Glutamatergic neuron (in vitro differentiated cells): ENCODE measurements at places on chromosomes 7 and 10.

DNA sequence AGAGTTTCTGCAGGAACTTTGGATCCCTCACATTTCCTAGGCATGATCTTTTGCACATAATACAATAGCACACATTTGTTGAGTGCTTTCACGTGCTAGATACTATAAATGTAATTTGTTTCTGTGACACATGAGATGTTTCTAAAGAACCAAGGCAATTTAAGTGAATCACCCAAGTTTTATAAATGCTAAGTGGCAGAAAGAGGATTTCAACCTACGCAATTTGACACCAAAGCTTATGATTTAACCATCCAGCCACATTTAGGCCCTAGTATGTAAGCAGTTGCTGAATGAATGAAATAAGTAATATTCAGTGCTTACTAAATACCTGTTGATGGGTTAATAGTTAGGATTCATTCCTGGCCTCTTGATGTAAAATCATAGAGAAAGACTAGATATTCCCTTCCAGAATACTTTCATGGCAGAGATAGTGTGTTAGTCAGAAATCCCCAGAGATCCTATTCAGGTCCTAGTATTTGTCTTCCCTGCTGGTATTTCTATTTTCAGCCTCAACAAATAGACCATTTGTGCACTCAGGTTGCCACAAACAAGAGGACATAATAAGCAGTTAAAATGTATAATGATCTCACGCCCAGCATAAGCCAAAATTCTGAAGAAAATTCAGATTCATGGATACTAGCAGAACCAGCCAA, 572.6 kb downstream of the IPMK start:
- DNase-seq, result no peak

DNA sequence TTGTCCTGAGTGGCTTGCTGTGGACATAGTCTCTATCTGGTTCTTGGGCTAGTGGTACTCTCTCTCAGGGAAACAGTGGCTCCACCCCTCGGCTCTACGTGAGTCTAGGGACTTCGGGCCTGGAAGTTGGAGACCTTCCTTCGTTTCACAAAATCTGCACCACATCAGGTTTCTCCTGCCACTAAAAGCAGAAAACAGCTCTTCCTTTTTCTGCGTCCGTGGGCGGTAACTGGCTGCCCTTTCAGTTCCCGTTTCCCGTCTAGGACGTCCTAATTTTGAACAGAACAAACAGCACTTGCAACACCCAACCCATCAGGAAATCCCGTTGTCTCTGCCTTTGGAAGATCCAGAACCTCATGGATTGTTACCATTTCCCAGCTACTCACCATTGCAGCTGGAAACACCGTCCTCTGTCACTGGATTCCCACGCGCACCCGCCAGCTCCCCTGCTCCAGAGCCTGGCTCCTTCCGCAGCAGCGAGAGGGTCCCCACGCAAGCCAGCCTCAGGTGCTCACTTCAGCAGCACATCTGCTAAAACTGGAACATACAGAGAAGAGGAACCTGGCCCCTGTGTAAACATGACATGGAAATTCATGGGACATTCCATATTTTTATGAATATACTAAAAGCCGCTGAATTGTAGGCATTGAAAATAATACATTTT, 311.4 kb upstream of the AKR1E2 start:
- no peak for DNase-seq

DNA sequence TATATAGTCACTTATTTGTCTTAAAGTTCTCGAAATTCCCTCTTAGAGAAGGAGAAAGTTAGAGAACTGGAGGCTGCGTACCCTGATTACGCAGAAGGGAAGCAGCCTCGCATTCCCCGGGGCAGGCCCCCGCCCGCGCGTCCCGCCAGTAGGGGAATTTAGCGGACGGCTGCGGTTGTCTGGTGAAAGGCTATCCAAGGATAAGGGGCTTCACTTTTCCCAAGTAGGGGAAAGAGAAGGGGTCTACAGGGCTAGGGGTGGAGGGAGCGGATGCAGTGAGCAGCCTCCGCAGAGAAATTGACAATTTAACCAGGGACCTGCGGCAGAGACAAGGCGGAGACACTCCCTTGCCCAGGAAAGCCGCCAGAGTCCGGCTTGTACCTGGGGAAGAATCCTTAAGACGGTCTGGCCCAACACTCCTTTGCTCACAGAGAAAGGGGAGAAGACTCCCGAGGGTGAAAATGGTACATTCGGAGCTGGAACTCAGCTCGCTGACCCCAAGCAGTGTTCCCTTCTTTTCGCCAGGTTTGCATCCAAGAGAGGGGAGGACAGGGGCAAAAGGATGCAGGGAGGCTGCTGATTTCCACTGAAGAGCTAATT, 994 bp upstream of the MAGI2 start:
- DNase-seq, result peak; percentile 37

- DNase-seq, result no peak
These were observed 77.9 kb downstream of the HIPK2 start for GRCh38 chr7:139699640-139700504.

GRCh38 chr7:2403718-2404648, 572 bp downstream of the CHST12 start:
- peak; percentile 60 for DNase-seq

DNA sequence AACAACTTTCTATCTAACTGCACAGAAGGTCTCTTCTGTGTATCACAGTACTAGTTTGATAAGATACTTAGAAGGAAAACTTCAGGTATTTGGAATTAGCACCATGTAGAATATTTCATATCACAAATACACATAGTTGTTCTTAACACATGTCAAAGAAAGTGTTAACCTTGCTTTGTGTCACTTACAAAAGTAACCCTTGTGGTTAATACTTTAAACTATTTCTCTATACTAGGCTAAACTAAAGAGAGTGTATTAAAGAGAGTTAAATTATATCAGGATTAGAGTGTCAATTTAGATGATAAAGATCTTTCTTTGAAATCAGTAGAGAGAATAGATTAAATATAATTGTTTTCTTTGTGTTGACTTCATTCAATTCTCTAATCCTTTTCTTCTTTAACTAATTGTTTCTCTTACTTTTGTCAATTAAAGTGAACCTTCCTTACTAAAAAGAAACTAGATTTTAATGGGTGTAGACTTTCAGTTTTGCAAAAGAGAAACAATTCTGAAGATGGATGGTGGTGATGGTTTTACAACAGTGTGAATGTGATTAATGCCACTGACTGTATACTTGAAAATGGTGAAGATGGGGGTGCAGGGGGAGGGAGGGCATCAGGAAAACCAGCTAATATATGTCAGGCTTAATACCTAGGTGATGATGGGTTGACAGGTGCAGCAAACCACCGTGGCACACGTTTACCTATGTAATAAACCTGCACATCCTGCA, 67.8 kb downstream of the CHN2 start:
- DNase-seq, result no peak

- DNase-seq, result no peak
These were observed 58.4 kb upstream of the EN2 start for GRCh38 chr7:155399577-155399976.

DNA sequence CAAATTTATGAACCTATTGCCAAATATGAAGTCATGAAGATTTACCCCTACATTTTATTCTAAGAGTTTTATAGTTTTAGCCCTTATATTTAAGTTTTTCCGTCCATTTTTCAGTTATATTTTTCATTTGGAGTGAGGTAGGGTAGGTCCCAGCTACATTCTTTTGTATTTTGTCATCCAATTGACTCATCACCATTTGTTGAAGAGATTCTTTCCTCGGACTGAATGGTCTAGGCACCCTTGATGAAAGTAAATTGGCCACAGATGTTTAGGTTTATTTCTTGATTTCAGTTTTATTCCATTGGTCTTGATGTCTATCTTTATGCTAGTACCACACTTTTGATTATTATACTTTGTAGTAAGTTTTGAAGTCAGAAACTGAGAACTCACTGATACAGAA, 22.7 kb downstream of the CYP2C19 start:
- DNase-seq, result no peak

DNA sequence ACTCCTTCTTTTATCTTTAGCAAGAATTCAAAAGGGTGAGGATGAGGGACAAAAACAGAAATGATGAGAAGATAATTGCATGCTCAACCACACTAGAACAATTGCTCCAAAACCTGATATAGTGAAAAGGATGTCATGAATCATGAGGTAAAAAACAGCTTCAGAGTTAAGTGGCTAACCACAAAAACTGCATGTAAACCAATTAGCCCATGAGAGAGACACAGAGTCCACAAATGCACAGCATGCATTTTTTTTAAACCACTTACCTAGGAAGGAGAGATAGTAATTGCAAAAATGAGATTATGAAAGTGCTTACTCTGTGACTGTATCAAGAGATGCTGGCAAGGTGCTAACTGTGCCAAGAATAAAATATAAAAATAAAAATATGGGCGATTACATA, 132.9 kb downstream of the MBL2 start:
- DNase-seq, result no peak

- no peak for DNase-seq
These were observed 118.9 kb downstream of the SND1 start for GRCh38 chr7:127770885-127771284.

- peak; percentile 11 for DNase-seq
These were observed at the start of gene HOXA9 for GRCh38 chr7:27165089-27165995. HOXA9 (minus strand) TSS chr7:27165537; CDS start chr7:27165457, 80 bp downstream.

DNA sequence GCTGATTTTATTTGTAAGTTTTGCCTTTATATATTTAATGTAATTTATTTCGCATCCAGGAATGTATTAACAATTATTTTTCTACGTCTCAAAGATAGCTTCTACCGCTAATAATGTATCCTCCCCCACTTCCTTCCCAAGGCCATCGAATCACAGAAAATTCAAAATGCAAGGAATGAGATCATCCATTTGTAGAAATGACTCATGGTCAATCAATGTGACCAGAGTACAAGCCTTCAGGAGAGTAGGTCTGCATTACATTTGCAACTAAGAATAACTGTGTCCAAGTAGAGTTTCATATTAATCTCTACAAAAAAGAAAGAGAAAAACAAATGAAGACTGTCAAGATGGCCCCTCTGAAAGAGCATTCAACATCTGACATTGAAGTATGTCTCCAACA, 205.9 kb upstream of the PHF14 start:
- no peak for DNase-seq

- no peak for DNase-seq
These were observed 6.7 kb upstream of the OTUD1 start for GRCh38 chr10:23432166-23432565.

DNA sequence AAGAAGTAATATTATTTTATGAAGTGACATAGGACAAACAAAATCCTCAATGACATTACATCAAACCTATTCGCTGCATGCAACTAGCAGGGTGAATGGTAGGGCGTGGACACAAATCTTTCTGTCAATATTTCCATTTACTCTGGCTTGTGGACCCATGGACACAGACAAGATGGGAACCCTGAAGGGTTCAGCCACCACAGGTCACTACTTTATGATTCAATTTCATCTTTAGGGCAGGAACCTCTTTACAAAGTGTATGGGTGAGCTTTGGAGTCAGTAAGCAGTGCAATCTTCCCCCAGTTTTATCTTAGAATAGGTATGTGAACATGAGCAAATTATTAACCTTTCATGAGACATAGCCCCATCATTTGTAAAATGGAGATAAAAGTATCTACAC, 982.4 kb upstream of the LRRTM3 start:
- no peak for DNase-seq

DNA sequence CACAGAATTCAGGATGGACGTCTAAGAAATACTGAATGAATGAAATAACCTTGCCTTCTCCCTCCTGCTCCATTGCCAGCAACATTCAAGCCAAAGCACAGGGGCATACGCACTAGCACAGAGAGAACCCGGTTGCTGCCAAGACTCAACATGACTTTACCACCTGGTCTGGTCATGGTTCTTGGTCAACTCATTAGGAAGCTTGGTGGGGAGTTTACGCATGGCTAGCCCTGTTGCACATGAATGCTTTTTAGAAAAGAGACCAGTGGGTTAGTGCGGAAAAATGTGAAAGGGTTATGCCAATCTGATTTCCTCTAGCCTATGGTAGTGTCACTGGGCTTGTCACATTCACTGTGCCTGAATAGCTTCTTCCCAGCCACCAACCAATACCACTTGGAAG, 187.6 kb upstream of the NEBL start:
- DNase-seq, result no peak

GRCh38 chr10:14468023-14468441, 137.3 kb upstream of the FRMD4A start:
- no peak for DNase-seq

DNA sequence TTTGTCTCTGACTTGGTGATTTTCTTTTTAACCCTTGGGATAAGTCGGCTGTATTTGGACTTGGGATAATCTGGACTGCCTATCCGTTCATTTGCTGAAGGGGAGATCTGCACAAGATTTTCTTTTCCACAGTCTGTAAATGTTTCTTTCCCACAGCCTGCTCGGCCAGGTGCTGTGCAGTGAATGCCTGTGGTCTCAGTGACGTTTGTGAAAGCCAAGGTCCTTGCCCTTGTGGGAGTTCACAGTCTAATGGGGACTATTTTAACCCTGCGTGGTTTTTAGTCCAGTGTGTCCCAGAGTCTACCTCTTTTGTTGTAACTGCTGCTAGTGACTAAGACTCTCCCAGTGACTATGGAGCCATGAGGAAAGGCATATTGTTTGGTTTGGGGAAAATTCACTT, 8.9 kb downstream of the PNLIP start:
- no peak for DNase-seq

DNA sequence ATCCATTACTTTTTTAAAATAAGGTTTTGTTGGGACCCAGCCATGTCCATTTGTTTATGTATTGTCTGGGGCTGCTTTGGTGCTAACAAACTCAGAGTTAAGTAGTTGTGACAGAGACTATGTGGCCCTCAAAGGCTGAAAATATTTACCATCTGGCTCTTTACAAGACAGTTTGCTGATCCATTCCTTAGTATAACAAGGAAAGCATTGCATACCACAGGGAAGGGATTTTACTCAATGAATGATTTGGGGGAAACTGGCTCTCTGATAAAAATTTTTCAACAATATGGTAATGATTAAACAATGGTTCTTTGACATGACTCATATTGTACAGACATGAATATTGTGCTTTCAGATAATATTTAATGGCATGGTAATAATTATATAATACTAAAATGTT, 738.1 kb downstream of the KCNMA1 start:
- DNase-seq, result no peak

DNA sequence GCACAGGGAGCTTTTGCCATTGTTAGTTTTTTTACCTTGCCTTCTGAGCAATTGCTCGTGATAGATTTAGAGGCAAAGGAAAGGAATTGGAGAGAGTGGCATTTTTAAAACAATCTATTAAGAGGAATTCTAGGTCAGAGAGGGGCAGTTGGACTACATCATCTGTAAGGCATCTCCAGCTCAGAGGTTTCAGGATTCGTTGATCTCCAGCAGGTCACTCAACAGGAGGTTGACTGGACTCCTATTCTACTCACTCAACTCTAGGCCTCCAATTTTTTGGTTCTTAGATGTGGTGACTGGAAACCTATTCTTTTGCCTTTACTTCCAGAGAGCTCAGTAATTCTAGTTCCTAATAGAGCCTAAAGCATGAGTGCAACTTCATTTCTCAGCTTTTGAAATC, 42.8 kb downstream of the TBXAS1 start:
- no peak for DNase-seq

DNA sequence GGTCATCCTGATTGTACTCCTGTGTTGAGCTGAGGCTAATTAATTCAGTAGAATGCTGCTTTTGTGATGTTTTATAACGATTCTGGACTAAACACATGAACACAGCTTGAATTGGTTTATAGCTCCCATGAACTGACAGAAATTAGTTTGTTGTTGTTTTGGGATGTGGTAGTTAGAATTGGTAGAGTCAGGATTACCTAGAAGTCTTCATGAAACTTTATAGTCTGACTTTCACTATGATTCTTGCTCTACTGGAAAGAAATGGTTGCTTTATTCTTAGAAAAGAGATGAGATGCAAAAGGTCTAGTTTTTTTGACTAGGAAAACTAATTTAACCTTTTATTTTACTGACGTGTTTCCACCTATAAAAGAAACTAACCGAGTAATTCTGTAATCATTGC, 23.4 kb upstream of the TRUB1 start:
- DNase-seq, result no peak

- no peak for DNase-seq
These were observed 6.0 kb downstream of the SPRN start for GRCh38 chr10:133418289-133418993.
